ENCODE measurements at places on chromosomes 13 and 19.

- no peak for DNase-seq
These were observed 3.6 kb upstream of the MIER2 start for GRCh38 chr19:347946-348861.

GRCh38 chr13:52447354-52447753, 3.1 kb downstream of the VPS36 start:
- DNase-seq = no peak

- DNase-seq = no peak
These were observed 10.9 kb downstream of the ZNF549 start for GRCh38 chr19:57537953-57538547.

- DNase-seq = no peak
These were observed 13.5 kb downstream of the PTPRS start for GRCh38 chr19:5326986-5327623.
